ENCODE measurements at places on chromosomes 16 and 17.

- DNase-seq = peak; percentile 78
These were observed 61.3 kb upstream of the KIFC3 start for GRCh38 chr16:57863434-57864160.

GRCh38 chr16:66401610-66402009 is 25.5 kb upstream of the BEAN1 start:
- no peak for DNase-seq

DNA sequence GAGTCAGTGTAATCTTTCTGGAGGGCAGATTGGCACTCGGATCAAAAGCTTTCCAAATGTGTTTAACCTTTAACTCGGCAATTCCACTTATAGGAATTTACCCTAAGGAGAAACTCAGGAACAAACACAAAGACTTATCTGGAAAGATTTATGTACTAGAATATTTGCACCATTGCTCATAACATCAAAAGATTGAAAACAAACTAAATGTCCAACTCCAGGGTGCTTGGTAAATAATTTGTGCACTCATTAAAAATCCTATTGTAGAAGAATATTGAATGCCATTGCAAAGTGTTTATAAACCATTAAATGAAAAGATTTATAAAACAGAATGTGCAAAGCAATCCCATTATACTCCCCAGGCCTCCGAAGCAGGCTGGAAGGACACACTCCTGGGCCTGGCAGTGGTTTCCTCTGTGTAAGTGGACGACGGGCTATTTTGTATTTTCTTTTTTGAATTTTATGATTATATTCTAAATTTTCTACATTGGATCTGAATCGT is 18.7 kb upstream of the RBFOX3 start:
- DNase-seq = peak; percentile 16

DNA sequence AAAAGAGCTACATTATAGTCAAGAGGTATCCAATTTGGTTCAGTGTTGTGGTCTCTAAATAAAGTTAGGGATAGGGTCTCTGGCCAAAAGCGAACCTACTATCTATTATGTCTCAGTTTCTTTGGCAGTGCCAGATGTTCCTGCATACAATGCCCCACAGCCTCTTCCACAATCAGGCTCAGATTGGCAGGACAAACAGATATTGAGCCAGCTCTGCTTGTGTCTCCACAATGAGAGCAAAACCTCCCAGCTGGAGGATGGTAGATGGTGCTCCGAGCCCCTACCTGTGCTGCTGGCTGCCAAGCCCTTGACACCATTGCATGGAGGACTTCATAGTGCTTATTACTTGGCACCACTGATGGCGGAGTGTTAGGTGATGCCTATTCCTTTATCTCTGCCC is 19.7 kb downstream of the PHAF1 start:
- no peak for DNase-seq

GRCh38 chr17:17837380-17837821 is 615 bp upstream of the SREBF1 start:
- peak; percentile 87 for DNase-seq

DNA sequence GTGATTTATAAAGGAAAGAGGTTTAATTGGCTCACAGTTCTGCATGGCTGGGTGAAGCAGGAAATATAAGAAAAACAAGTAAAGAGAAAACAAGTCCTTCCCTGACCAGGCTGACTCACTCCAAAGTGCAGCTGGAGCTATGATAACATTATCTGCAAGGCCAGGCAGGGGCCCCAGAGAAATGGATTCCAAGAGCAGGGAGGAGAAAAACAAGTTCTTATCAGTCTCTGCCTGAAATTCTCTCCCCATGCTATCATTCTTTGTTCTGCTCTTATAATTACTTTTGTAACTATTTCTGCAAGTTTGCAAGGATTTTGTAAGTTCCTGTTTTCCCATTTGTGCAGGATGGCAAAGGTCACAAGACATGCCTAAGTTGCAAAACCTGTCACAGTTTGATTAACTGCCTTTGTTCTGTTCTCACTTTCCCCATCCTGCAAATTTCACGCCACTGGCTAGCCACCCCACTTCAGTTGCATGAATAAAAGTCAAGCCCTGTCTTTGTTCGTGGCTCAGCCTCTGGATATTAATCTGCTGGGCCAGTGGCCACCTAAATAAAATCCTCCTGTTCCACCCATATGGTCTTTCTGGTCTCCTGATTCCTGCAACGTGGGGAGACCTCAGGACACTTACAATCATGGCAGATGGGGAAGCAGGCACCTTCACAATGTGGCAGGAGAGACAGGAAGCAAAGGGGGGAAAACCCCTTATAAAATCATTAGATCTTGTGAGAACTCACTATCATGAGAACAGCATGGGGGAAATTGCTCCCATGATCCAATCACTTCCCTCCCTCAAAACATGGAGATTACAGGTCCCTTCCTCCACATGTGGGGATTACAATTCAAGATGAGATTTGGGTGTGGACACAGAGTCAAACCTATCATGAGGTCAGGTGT is 13.1 kb downstream of the ABCA9 start:
- peak; percentile 84 for DNase-seq

GRCh38 chr17:33442320-33442719 is 149.2 kb upstream of the ASIC2 start:
- no peak for DNase-seq

GRCh38 chr17:43528988-43529814 is 16.9 kb downstream of the ETV4 start:
- no peak for DNase-seq

GRCh38 chr16:86823125-86823524 is 244.8 kb downstream of the FOXL1 start:
- no peak for DNase-seq

- peak; percentile 66 for DNase-seq
These were observed 5.5 kb upstream of the SLC25A35 start for GRCh38 chr17:8300627-8301242.

- peak; percentile 79 for DNase-seq
These were observed 50.0 kb upstream of the STH start for GRCh38 chr17:45948881-45949624.

DNA sequence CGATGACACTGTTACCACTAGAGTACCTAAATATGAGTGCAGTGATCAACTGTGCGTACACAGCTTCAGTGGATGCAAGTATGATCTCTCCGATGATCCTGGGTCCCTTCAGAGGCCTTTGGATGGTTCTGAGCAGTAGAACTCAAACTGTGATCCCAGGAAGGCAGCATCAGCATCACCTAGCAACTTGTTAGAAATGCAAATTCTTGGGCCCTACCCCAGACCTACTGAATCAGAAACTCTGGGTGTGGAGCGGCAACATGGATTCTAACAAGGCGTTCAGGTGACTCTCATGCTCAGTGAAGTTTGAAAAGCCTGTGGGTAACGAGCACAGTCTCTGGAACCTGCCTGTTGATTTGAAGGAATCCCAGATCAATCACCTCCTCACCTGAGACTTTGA is 25.4 kb downstream of the TOX3 start:
- DNase-seq = no peak

DNA sequence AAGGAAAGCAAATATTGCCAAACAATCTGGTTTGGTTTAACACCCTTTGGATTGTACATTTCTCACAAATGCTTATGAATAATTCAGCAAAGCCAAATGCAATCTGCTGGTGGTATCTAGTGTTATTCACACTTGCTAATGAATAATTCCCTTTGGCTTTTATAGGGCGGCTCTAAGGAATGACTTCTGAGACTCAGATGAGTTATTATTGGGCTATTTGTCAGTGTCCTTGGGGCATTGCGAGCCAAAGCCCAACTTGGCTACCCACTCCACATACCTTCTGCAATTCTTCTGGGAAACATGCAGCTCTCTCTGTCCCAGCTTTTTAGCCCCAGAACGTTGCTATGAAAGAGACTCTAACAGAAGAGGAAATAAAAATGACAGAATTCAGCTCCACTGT is 41.1 kb downstream of the FTO start:
- DNase-seq = no peak

- no peak for DNase-seq
These were observed 68.2 kb upstream of the ZNF423 start for GRCh38 chr16:49924078-49924477.

GRCh38 chr16:2936436-2937011 is 24.8 kb downstream of the FLYWCH1 start:
- no peak for DNase-seq

DNA sequence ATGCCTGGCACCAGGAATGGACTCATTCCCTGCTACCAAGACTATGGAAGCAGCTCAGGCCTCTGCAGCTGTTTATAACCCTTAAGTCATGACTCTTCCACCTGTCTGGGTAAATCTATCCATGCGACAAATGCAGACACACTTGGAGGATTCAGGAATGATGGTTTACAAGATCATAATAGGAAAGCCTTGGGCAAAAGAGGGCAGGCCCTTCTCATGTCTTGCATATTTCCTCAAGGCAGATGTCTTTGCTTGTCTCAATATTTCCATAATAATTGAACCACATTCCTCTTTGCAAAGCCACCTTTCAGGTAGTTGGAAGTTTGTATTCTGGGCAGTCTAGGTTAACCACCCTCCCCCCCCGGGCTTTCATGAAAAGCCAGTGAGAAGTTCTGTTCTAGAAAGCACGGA is 884 bp upstream of the JPT1 start:
- DNase-seq = no peak

GRCh38 chr17:37338847-37339246 is 36.9 kb upstream of the C17orf78 start:
- DNase-seq = no peak

- DNase-seq = no peak
These were observed 10.8 kb downstream of the RGS9 start for GRCh38 chr17:65147955-65148354.

GRCh38 chr17:4584917-4585637 is 748 bp downstream of the SMTNL2 start:
- DNase-seq = no peak

DNA sequence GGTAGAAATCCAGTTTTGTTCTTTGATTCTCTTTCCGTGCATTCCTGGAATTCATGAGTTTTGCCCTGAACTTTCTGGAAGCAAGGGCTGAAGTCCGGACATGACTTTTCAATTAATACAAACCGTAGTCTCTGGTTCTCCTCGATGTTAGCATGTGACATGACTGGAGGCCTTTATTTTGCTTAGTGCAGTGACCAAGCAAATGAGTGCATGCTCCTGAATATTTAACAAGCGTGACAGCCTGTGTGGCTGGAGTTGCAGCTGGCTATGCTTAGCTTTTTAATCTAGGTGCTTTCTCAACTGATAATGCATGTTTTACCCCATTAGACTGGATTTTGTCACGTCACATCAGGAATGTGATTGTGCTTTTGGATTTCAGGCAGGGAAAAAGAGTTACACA is 302.1 kb downstream of the MAP2K6 start:
- DNase-seq = no peak

DNA sequence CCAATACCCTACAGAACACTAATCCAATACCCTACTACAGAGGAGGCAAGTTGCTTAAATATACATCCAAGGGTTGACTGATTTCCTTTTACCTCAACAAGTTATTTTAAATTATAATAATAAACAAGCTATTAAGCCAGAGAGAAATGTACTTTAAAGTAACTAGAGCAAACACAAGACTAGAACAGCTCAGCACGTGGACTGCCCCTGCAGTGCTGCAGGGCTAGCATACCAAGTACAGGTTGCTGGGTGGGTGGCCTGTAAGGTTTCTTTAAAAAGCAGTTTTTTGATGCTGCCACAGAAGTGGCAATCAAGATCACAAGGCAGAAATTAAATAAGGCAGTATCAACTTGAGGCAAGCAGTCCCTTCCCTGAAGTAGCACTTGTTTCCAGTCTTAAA is 63.5 kb downstream of the PARN start:
- DNase-seq = no peak

DNA sequence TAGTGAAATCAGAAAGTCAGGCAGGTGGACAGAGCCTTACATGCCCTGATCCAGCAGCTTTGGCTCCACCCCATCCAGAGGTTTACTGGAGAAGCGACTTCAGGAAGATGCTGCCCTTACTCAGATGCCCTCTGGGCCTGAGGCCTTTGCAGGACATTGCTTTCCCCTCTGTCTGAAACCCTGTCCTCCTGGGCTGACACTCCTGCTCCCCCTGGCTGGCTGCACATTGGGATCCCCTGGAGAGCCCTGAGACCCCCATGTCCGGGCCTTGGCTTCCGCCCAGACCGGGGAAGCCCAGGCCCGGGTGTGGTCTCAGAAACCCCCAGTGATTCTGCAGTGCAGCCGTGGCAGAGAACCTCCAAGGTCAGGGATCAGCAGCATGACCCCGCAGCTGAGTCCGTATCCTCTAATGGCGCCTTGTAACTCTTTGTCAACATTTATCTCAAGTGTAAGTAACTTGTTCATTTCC is 36.6 kb downstream of the BCO1 start:
- DNase-seq = no peak

GRCh38 chr16:88886845-88887521 is 20.5 kb upstream of the PABPN1L start:
- DNase-seq = peak; percentile 72

- no peak for DNase-seq
These were observed 2.1 kb downstream of the XYLT1 start for GRCh38 chr16:17468611-17469010.

GRCh38 chr17:28548417-28549130 is 3.9 kb downstream of the UNC119 start:
- DNase-seq = no peak

DNA sequence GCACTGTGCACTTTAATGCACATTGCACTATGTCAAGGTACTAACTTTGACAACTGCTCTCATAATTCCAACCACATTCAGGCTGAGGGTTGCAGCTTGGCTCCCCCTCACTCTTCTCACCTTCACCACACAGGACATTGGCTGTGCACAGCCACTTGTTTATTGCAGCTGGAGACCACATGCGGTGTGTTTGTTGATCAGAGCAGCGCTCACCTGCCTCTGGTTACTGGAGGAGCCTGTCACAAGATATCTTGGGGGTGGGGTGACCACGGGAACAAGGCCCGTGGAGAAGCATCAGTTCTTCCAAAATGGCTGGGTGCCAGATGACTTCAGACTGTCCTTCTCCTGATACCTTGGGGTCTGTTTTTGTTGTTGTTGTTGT is 10.6 kb upstream of the CCL5 start:
- no peak for DNase-seq

- DNase-seq = no peak
These were observed 2.2 kb downstream of the SEPTIN12 start for GRCh38 chr16:4785758-4786433.

DNA sequence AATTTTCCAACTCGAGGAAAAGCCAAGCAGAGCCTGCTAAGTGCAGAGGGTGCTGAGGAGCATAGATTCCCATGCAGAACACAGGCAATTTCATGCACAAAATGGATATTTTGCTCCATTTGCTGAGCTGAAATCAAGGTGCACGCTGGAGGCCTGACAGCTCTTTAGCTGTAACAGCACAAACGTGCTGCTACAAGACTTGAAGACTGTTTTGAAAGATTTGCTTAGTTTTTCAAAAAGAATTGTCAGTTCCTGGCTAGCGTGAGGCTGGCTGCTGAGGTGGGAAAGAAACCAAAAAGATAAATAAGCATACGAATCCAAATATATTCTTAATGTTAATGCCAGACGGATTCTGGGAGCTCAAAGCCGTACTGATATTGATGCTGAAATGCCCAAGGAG is 309.0 kb upstream of the MAF start:
- DNase-seq = no peak

All from right atrium auricular region (tissue), 2 donors.